Activated CD8-positive, alpha-beta memory T cell treated with anti-CD3 and anti-CD28 coated beads for 1 hour (primary cell): ENCODE measurements at places on chromosomes 3 and 15.

GRCh38 chr3:133237380-133237779, 162.5 kb upstream of the BFSP2 start:
- no peak for DNase-seq

GRCh38 chr3:127831723-127832172, 9.4 kb upstream of the MGLL start:
- no peak for DNase-seq

DNA sequence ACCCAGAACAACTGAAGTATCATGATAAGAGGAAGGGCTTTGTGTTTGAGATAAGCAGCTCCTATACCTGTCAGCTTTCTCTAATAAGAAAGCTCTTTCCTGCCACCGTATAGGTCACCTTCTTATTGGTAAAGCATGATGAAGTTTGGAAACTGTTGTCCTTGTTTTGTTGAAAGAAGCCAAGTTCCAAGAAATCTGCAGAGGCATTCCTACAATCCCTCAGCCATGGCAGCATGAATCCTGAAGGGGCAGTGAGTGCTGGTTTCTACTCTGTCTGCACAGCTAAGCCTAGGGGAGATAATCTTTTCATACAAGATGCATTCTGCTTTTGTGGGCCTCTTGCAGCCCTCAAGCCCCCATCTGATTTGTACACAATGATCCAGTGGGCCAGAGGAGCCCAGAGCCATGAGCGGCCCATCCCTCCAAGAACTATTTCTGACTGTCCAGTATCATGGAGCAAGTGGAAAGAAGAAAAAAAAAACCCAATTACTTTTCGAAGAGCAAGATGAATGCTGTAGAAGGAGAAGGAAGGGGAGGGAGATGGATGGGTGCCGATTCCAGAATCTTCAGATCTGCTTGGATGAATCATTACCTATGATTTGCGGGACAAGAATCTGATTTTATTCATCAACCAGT, 1.9 kb upstream of the THBS1 start:
- DNase-seq, result no peak

DNA sequence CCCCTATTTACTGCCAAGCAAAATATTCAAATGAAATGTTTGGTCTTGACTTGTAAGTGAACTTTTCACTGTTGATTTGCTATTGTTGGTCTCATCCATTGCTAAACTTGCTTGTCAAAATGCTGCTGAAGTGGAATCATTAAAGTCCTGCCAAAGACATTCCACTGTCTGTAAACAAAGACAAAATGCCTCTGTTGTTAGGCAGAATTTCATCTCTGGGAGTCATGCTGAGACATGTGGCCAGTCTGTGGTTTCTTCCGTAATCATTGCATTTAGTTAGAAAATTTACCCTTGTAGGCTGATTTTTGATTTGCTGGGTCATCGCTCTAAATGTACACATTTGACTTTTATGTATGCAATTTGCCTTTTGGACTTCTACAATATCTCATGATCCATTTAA, 577.7 kb downstream of the MECOM start:
- DNase-seq, result no peak

DNA sequence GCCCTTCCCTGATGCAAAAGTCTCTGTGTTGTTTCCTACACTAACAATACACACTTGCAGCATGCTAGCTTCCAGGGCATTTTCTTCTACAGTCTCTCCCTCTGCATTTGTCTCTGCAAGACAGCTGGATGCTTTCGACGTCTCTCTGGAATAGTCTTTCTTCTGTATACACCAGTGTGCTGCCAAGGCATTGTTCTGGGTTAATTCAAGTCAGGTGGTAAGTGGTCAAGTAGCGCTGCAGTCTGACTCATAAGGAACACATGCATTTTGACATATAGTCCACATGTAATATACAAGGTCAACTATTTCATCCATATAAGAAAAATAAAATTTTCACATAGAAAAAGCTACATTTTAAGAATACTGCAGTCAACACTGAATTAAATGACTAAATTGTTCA, 92.7 kb downstream of the MYLK start:
- DNase-seq, result no peak

DNA sequence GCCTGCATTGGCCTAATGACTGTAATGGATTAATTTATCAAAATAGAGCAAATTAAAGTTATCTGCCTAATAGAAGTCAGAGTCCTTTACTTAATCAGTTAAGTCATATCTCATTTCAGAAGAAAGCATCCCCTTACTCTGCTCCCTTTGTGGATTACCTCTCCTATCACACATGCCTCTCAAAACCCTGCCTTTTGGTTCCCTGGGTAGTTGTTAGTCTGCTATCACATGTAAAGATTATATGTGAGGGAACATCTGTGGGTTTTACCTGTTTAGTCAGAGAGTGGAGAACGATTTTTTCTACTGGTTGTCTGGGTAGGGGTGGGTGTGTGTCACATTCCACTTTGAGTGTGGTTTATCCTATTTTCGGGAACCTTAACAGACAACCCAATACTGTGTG, 16.4 kb downstream of the UBE2E2 start:
- DNase-seq, result no peak

- no peak for DNase-seq
Measured at GRCh38 chr3:37520907-37521341, 340.8 kb upstream of the CTDSPL start.

DNA sequence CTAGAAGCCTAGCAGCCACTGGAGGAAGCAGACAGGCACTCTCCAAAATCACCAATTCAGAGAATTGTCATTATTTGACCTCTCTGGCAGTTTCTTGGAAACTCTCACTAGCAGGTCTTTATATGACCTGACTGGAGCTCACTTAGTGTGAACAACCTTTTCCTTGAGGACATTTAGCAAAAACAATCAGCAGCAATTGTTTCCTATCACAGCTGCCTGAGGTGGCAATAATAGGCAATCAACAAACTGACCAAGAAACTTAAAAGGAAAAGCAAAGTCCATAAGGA, 162.4 kb upstream of the STT3B start:
- no peak for DNase-seq

GRCh38 chr3:177340243-177340830, 143.1 kb upstream of the TBL1XR1 start:
- DNase-seq, result no peak

GRCh38 chr15:39888809-39889208, 31.3 kb downstream of the GPR176 start:
- no peak for DNase-seq

- DNase-seq, result no peak
Measured at GRCh38 chr15:71591057-71591456, 219.3 kb upstream of the NR2E3 start.

DNA sequence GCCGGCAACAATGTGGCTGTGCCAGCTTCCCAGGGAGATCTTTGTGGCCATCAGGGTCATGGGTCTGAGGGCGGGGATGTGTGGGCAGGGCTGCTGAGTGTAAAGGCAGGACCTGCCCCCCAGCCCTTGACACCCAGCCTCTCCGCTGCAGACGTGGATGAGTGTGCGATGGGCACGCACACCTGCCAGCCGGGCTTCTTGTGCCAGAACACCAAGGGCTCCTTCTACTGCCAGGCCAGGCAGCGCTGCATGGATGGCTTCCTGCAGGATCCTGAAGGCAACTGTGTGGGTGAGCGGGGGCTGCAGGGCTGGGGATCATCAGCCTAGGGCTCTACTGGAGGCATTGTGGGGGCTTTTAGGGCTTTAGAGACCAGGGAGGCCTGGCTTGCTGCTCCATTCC, 78.8 kb downstream of the FBLN2 start:
- DNase-seq, result no peak

GRCh38 chr15:35548435-35548834, 2.5 kb upstream of the DPH6 start:
- DNase-seq, result no peak

- no peak for DNase-seq
Measured at GRCh38 chr3:135148398-135149020, 353.4 kb downstream of the EPHB1 start.

GRCh38 chr3:78570496-78570895, 1197.3 kb downstream of the ROBO1 start:
- DNase-seq, result no peak

DNA sequence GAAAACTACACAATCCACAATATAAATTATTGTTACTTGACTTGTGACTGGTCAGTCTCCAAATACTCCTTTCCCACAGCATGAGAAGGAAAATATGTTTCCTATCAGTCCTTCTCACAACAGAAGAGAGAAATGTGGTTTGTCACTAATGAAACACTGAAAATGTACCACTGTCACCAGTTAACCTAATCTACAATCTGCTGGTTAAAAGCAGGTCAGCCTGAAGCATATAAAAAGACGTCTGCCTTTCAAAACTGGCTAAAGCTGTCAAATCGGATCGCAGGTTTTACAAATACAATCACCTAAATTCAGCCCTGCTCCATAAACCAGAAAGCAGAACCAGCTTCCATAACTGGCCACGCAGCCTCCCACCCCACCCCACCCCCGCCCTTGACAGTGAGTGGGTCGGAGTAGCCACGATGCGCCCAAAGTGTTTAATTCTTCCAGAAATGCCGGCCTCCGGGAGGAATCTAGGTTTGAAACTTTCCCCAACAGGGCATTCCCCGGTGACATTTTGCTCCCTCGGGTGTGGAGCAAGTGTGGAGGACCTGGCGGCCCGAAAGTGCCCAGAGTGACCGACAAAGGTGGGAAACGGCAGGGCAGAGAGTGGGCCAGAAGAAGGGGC, 682 bp downstream of the ETFA start:
- DNase-seq, result no peak

- no peak for DNase-seq
Measured at GRCh38 chr3:33575311-33575710, 135.1 kb upstream of the UBP1 start.

GRCh38 chr3:167675848-167676247, 22.1 kb upstream of the WDR49 start:
- no peak for DNase-seq

GRCh38 chr3:172717493-172718088, 6.7 kb upstream of the NCEH1 start:
- DNase-seq, result no peak

DNA sequence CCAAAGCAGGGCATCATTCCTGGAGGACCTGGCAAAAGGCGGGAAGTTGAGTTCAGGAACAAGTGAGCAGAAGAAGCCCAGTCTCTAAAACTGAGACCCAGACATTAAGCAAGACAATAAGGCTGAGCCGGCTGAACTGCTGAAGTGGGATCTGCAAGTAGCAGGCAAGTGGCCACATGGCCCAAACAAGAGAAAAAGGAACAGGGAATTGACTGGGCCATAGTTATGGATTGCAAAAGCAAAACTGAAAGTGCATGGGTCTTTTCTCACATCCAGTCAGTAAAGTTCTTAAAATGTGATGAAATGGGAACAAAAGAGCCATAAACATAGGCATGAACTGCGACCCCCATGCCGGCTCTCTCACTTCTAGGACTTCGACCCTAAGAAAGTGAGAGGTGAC, 101.2 kb downstream of the SCN11A start:
- DNase-seq, result no peak

GRCh38 chr15:51735228-51736010, 2.0 kb downstream of the LYSMD2 start:
- no peak for DNase-seq

- no peak for DNase-seq
Measured at GRCh38 chr3:179421500-179421899, 29.8 kb downstream of the GNB4 start.

DNA sequence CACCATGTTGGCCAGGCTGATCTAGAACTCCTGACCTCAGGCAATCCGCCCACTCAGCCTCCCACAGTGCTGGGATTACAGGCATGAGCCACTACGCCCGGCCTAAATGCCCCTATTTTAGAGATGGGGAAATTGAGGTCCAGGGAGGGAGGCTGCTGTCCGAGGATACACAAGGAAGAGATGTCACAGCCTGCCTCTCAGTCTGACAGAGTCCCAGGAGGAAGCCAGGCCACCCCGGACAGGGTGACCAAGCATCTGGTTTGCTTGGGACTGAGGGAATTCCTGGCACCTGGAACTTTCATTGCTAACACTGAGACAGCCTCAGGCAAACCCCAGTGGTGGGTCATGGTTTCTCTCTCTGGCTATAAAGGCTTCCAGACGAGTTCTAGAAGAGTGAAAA, 30.6 kb upstream of the ADAMTS7 start:
- no peak for DNase-seq

- no peak for DNase-seq
Measured at GRCh38 chr15:42158941-42159340, 2.5 kb upstream of the PLA2G4F start.

DNA sequence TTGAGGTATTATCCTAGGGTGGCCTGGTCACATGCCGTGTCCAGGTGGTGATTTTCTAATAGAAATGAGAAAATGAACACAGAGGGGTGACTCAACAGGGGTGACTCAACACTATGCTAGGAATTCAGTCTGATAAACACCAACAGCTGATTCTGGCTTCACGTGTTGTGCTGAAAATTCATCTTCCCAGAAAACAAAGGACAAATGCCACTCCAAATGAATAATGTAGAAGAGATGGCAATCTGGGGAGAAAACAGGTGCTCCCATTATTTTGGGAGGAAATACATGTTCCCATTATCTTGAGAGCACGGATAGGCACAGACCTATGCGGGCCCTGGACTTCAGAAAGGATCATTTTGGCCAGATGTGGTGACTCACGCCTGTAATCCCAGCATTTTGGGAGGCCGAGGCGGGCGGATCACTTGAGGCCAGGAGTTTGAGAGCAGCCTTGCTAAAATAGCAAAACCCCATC, 101.2 kb upstream of the MEX3B start:
- DNase-seq, result no peak

DNA sequence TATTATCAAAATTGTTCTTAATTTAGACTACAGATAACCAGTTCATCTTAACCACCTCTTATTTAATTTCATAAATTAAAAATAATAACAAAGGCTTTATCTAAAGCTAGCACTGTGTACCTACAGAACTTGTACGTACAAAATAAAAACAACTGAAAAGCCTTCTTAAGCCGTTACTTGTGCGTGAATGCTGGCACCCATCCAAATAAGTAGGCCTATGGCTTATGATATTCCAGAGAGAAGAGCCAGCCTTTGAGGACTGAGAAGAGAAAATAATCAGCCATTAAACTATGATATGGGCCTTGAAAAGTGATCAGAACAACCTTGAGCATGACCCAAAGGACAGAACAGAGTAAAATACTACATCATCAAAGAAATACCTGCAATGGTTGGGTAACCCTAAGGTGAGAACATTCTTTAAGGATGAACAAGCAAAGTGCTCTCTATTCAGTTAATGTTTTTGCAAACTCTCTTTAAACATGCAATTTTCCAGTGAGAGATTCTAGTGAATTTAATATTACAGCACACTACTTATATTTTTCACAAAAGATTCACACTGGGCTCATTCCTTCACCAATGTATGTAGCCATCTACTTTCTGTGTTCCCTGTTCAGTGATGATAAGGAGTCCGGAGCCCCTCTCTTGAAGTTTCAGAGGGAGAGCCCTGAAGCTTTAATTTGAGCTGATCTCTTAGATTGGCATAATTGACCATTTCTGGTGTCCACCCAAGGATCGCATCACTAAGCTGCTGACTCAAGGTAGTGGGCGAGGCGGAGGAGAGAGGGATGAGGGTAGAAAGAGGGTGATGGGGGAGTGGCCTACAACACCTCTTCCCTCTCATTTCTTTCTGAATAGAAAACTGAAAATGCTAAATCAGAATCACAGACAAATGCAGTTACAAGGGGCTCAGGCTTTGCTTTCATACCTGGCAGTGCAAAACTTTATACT, 7.7 kb upstream of the ACTC1 start:
- no peak for DNase-seq
